ENCODE measurements at places on chromosomes 6 and 20. TPM values are rescaled to one million over a fixed set of nuclear protein-coding genes. Genes with fewer than 3 reads are reported as not detected.

Gene FAM217A
- not detected for total RNA-seq

Gene PRDM13
- total RNA-seq, result under 0.01 TPM

Gene HLA-DRB5
- total RNA-seq, result 0.13 TPM

Gene GTF2H4
- 9.0 TPM for total RNA-seq

Gene TP53INP2
- 2.2 TPM for total RNA-seq

Gene RNF8
- 23.6 TPM for total RNA-seq

Gene SASH1
- 23.1 TPM for total RNA-seq

Gene DSP
- total RNA-seq, result 5.5 TPM

Gene UBR2
- total RNA-seq, result 16.8 TPM

Gene TPD52L1
- total RNA-seq, result 0.83 TPM

Gene GJA10
- total RNA-seq, result not detected

Gene EFCAB8
- not detected for total RNA-seq

Gene CFAP206
- 0.23 TPM for total RNA-seq

GRCh38 chr6:81634155-81634880 is 118.2 kb downstream of the TENT5A start:
- no peak for DNase-seq

DNA sequence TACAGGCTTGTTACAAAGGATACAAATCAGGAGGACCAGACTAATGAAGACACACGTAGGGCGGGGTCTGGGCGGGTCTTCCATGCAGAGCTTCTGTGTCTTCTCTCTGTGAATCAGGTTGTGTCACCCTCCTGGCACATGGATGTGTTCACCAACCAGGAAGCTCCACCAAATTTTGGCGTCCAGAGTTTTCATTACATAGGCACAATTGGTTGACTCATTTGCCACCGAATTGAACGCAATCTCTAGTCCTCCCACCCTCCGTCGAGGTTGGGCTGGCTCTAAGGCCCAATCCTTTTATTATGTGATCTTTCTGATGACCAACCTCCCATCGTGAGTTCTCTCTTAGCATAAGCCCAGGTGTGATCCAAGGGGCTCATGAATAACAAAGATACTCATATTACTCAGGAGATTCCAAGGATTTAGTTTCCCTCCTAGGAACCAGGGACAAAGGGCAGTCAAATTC is 36.3 kb upstream of the DDR1 start:
- DNase-seq, result no peak

GRCh38 chr6:114339706-114340105 is 3.1 kb downstream of the HS3ST5 start:
- DNase-seq, result peak; percentile 42

DNA sequence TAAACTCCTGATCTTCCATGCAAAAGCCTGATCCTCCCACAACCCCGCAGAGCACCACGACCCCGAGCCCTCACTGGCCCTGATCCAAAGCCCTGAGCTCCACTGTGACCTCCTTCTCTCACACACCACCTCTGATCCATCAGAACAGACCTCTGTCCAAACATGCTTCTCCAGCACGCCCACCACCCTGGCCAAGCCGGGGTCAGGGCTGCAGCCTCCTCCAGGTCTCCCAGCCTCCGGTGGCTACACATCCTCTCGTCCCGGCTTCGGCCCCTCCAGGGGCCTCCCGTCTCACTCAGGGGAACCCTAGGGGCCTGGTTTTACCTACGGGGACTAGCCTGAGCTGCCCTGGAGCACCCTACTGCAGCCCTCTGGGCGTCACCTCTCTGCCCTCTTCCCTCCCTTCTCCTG is 49.1 kb downstream of the FOXF2 start:
- DNase-seq, result no peak

DNA sequence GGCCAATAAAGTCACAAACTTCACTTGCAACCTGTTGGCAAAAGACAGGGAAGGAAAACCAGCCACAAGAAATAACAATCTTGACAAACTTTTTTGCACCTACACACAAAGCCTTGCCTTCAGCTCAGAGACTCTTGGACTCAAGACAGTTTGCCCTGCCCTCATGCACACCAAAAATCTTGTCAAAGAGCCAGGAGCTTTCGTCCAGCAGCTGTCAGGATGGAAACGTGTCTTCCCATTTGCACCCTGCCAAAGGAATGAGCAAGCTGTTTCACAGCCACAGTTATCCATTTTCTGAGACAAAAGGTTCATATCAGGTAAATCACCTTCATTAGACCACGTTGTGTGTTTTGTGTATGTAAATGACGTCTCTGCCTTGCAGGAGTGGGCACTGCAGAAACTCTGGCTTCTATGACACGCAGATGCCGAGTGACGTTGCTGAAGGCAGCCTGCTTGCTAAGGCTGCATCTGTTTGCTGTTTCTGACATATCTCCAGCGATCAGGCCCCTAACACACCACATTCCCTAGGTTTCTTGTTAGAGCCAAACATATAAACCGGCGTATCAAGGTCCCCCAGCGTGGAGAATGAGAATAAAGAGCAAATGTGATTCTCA is 193.4 kb downstream of the SYNDIG1 start:
- peak; percentile 63 for DNase-seq

GRCh38 chr6:18155864-18156421 is 721 bp downstream of the KDM1B start:
- peak; percentile 38 for DNase-seq

- no peak for DNase-seq
Observed at GRCh38 chr20:19742974-19743639, 15.0 kb upstream of the RIN2 start.

- DNase-seq, result peak; percentile 88
Observed at GRCh38 chr6:14841901-14842421, 403.9 kb upstream of the JARID2 start.

GRCh38 chr6:54086439-54086838 is 24.8 kb upstream of the MLIP start:
- no peak for DNase-seq

GRCh38 chr6:159170999-159171712 is 2.0 kb downstream of the FNDC1 start:
- DNase-seq, result peak; percentile 18

GRCh38 chr6:47294990-47295389 is 14.7 kb downstream of the TNFRSF21 start:
- DNase-seq, result no peak

DNA sequence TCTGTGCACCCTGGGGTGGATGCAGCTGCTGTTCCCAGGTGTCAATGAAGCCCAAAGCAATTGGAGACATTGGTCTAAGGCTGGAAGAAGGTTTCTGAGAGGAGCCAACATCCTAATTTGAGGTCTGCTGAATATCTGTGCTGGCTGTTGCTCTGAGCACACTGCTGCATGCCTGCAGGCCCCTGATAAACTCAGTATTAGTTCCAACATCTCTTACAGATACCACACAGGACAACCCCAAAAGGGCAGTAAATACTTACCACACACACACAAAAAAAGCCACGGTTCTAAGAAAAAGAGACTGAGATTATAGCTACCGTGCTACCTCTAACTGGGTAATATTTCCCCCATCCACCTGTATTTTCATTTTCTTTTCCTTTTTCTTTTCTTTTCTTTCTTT is 164.3 kb upstream of the SOX4 start:
- no peak for DNase-seq

DNA sequence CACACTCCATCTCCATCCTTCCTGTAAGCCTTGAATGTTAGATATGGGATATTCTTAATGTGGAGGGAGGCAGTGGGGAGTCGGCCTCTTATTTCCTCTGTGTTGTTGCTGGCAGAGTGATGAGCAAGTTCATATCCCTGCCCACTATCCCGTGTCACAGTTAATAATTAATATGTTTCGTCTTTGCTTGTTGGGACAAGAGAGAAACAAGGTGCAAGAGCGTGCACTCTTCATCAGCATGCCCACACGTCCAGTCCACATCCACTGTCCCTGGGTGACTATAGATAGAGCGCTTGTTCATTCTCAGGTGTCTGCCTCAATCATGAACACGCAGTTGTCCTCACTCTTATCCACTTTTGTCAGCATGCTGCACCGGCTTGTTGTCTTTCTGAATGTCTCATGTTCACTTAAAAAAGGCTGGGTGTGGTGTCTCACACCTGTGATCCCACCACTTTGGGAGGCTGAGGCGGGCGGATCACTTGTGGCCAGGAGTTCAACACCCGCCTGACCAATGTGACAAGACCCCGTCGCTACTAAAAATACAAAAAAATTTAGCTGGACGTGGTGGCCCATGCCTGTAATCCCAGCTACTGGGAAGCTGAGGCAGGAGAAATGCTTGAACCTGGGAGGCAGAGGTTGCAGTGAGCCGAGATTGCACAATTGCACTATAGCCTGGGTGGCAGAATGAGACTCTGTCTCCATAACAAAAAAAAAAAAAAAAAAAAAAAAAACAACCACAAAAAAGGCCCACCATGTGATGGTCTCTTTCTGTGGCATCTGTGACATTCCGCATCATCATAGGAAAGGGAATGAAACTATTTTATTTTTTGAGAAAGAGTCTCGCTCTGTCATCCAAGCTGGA is 34.2 kb downstream of the PPP1R3G start:
- DNase-seq, result no peak

DNA sequence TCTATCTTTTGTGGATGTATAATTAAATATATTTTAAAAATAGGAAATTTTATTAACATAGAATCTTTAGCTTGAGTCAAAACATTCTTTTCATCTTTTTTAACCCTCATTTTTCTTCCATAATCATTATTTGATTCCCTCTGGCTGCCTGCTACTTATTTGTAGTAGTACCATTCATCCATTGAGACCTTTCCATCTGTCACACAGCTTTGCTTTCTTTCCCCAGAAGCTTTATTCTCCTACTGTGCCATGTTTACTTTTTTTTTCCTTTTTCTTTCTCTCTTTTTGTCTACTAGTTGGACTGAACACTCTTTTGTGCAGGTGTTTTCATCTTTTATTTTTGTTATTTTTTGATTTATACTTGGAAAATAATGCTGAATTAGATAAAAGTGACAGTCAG is 522.6 kb upstream of the MMS22L start:
- no peak for DNase-seq

DNA sequence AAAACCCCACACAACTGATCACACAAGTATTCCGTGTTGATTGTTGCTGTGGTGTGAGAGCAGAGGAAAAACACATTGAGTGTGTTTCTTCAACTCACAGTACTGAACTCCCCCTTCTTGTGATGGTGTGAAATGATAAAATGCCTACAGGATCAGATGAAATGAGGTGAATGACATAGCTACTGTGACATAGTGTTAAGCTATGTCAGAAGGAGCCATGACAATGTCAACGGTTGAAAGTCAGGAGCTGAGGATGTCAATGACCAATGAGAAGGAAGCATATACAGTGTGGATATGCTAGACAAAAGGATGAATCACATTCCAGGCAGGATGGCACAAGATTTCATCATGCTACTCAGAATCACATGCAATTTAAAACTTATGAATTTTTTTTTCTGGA is 38.8 kb downstream of the WASF1 start:
- peak; percentile 35 for DNase-seq

DNA sequence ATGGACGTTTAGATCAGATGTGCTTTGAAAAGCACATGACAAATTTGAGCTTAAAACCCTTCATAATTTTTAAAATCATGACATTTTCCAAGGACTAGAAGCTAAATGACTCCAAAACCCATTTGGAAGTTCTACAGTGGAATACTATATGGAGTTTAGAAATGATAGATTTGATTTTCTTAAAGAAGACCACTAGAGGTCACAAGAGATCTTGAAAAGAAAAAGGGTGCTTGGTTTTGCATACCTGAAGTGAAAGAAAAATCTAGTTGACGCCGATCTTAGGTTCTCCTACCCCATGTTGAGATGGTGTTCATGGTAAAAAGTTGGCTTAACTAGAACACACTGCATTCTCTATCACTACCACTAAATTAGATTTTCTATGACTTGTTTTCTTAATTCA is 31.5 kb downstream of the CFAP61 start:
- DNase-seq, result peak; percentile 27

- no peak for DNase-seq
Observed at GRCh38 chr6:15825332-15825930, 162.6 kb upstream of the DTNBP1 start.

DNA sequence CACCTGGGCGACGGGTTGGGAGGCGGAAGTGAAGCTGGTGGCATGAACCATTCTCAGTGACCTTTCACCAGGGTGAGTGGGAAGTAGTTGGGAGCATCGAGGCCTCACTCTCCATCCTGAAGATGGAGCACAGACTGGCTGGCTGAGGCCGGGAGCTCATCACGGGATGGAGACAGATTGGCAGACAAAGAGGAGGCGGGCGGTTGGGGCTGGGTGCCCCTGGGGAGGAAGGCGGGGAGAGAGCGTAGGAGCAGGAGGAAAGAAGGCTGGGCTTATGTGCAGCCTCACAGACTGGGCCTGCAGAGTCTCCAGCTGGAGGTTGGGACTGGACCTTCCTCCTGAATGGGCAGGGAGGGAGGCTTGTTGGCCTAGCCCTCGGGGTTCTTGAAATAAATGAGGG is 44.2 kb upstream of the SCRT2 start:
- DNase-seq, result no peak

DNA sequence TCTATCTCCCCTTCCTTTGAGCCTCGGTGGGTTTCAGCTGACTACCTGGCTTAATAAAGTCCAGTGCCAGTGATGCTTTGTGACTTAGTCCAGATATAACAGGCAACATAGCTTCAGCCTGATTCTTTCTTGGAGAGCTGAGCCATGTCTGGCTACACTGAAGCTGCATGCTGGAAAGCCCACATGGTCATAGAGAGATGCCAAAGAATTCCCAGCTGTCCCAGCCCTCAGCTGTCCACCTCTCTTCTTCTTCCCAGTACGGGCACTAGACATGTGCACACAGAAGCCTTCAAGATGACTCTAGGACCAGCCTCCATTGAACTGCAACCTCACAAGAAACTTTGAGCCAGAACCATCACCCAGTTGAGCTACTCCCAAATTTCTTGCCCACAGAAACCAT is 154.1 kb upstream of the MYLIP start:
- DNase-seq, result no peak

- peak; percentile 54 for DNase-seq
Observed at GRCh38 chr20:23626040-23626620, 11.6 kb downstream of the CST3 start.

DNA sequence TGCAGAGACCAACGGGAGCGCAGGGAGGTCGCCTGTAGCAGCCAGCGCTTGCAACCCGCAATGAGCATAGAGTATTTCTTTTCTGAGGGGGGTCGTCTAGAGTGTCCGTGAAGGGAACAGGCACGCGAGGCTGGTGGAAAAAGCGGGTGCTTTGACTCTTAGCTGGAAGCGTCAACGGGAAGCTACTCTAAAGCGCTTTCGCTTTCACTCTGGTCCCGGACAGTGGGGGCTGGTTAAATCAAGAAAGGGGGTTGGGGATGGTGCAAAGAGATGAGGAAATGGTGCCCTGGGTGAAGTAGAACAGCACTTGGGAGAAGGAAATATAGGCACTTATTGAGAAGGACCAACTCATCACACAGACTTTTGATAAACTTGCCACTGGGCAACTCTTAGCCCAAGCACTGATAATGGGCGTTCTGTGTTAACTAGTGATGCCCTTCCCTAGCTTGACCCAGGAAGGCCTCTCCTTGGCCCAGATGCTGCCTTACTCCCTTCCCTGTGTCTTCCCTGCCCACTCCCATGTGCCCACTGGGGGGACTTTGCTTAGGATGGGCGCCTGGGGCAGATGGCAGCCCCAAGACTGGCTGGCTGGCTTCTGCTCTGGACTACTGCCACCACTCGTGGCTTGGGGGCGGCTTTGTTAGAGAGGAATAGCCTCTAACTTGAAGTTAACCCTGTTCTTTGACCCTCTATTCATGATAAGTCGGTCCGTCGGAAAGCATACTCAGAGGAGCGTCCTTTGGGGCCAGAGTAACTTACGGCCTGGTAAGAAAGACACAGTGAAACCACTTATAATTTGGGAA is 585 bp downstream of the PSMB9 start:
- peak; percentile 37 for DNase-seq
